ENCODE measurements at places on chromosomes 4 and X. TPM values are rescaled to one million over a fixed set of nuclear protein-coding genes. Genes with fewer than 3 reads are reported as not detected.

DNA sequence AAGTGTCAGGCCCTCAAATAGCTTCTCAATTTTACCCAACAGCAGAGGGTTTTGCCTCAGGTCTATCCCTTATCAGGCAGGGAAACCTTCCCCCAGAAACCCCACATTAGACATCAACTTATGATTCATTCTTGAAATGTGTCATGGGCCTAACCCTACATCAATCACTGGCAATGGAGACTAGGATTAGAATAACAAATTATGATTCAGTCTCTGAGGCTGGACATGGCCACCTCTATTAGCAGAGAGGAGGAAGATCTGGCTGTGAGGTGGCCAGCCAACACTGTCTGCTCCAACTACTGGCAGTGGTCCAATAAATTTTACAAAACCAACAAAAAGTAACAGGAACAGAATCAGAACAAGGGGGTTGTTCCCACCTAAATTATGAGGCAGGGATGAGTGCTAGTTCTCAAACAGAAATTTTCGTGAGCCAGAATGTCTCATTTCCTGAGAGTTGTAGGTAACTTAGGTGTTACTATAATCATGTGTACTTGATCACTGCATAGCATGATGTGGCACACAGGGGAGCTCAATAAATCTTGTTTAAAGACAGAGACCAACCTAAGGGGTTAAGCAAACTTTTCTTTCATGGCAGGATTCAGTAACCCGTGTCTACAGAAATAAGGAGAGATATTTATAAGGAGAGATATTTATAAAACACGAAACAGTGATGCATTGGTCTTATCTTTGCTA is 126.8 kb downstream of the NFKB1 start:
- no peak for DNase-seq

DNA sequence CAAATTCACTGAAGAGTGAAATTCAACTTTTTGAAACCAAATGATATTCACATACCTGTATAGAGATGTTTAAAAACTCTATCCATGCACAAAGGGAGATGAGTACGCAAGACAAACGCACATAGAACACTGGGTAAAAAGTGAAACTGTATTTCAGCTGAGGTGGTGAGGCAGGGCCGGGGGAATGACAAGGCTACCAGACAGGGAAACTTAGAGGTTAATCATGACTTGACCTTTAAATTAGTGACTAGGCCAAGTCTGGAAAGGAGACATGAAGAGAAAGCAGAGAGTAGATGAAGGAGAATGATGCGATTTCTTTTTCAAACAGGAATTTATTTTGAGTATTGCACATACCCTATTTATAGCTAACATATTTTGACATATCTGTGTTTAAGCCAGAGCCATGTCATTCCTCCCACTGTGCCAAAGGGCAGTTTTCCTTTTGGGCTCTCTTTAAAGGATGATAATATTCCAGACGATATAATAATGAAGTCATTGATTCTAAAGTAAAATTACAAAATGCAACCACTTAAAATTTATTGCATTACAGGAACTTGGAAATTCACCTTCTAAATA is 49.4 kb downstream of the ARHGEF6 start:
- DNase-seq, result no peak

The FRAS1 gene
- 81.1 TPM for polyA plus RNA-seq

DNA sequence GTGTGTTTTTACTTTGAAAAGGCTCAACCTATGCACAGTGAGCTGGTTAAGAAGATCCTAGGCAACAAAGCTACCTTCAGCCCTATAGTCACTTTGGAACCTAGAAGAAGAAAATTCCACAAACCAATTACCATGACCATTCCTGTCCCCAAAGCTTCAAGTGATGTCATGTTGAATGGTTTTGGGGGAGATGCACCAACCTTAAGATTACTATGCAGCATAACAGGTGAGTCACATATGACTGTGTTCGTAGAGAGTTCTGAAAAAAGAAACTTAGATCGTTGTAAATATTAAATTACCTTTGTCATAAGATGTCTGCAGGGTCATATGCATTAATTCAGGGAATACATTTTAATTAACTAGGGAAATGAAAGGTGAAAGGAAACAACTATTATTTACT is 287.1 kb downstream of the ANK2 start:
- DNase-seq, result no peak

- DNase-seq, result no peak
These were observed 225.2 kb upstream of the PGRMC2 start for GRCh38 chr4:128512767-128513322.

GRCh38 chr4:163486321-163486720 is 8.2 kb upstream of the TMA16 start:
- no peak for DNase-seq

DNA sequence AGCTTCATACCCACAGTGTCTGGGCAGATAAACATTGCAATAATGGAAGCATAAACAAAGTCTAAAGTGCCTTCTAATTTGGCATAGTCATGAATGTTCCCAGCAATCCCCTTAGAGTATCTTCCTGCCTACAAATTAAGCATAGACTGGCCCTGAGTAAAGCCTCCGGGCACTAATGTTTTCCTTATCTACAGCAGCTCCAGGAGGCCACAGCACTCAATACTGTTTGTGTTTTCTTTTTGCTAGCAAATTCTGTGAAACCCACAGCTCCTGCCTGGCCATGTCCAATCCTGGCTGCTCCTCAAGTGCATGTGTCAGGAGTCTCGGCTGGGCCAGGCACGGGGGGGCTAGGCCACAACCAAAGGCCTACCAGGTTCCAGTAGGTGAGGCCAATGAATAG is 102.7 kb upstream of the TBC1D9 start:
- no peak for DNase-seq

GRCh38 chr4:177975315-177975987 is 533.2 kb upstream of the AGA start:
- DNase-seq, result no peak

GRCh38 chrX:134948333-134949241 is 42.2 kb upstream of the SMIM10 start:
- DNase-seq, result no peak

The TFE3 gene
- polyA plus RNA-seq, result 28.7 TPM

The HGFAC gene
- polyA plus RNA-seq, result 0.97 TPM

- peak; percentile 53 for DNase-seq
These were observed 18.0 kb downstream of the ARHGAP10 start for GRCh38 chr4:147749811-147750321.

The GRIA2 gene
- polyA plus RNA-seq, result 1.2 TPM

- no peak for DNase-seq
These were observed 4.2 kb upstream of the NDST4 start for GRCh38 chr4:115117651-115118050.

GRCh38 chr4:69321153-69321729 is 41.0 kb downstream of the UGT2B28 start:
- DNase-seq, result no peak

The CHIC1 gene
- polyA plus RNA-seq, result 12.9 TPM

- no peak for DNase-seq
These were observed 31.2 kb upstream of the NSUN7 start for GRCh38 chr4:40718586-40718985.

The PIN4 gene
- polyA plus RNA-seq, result 51.9 TPM
